ENCODE measurements at places on chromosomes 3 and 15.

DNA sequence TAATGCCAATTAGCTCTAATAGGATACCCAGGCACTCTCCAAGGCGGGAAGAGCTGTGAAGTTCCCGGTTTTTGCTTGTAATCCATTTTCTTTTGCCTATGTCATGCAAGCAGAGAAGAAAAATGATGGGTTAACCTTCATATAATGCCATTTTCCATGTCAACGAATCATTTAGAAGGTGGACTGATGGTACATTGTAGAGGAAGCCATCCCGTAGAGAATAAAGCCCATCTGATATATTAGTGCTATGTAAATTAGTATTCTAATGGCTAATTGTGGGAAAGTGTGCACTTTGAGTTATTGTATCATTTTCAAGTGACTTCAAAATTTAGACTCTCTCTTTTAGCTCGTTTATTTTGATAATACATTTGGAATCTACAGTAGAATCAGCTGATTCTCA, 509.1 kb downstream of the ROBO2 start:
- DNase-seq: no peak

DNA sequence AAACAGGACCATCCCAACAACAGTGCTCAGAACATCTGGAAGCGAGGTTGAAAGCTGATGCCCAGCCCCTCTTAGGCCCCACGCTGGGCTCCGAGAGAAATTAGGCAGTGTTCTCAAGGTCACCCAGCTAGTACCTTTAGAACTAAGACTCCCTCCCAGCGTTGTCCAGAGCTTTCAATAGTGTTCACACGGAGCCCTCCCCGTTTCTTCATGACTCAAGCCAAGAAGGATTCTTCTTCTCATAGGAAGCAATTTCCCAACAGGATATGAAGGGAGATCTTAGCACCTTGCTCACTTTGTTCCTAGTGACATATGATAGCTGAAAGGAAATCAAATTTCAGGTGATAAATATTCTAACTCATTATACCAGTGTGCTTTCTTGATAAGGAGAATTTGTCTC, 244.2 kb upstream of the ST8SIA2 start:
- no peak for DNase-seq

GRCh38 chr3:30918761-30919160, 24.3 kb upstream of the GADL1 start:
- DNase-seq: no peak

DNA sequence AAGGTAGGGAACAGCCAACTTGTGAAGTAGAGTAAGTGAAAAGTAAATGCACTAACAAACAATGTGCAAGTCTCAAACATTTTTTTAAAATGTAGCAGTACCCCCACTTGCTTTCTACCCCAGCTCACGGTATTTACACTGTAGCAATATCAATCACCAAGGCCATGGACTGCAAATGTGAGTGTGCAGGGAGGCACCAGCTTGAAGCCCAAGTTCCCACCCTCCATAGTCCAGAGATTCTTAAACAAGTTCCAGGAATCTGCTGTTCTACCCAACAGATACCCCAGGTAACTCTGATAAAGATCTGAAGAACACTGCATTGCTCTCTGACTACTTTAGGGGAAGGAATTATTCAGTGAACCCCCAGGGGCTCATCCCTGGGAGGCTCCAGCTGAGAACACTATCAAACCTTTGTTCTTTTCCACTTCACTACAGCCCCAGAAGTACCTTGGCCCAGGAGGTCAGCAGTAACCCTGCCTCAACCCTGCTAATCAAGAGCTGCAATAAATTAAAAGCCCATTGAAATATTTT, 86.1 kb downstream of the FOXP1 start:
- DNase-seq: no peak

- no peak for DNase-seq
These were observed 98.1 kb downstream of the SEMA5B start for GRCh38 chr3:122929188-122930062.

Data from activated T-helper 1 cell treated with anti-CD3 and anti-CD28 coated beads, Interleukin-2, amount 50 U/mL, for 16 hours (primary cell).